Brain pericyte (primary cell): ENCODE measurements at places on chromosomes 13 and 19.

- DNase-seq: no peak
These were observed 13.2 kb downstream of the NAPSA start for GRCh38 chr19:50352242-50352641.

DNA sequence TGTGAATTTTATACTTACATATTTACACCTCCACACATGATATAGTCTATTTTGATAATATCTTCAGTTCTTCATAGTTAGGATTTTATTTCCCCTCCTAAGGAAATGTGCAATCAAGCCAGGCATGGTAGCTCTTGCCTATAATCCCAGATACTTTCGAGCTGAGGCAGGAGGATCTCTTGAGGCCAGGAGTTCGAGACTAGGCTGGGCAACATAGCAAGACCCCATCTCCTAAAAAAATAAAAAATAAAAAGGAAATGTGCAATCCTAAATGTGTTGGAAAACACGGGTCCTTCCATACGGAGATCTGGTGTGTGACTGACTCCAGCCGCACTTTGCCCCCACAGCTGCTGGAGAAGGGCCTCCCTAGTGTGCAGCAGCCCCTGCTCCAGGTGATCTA lies 71.5 kb downstream of the ZAR1L start:
- DNase-seq: no peak

DNA sequence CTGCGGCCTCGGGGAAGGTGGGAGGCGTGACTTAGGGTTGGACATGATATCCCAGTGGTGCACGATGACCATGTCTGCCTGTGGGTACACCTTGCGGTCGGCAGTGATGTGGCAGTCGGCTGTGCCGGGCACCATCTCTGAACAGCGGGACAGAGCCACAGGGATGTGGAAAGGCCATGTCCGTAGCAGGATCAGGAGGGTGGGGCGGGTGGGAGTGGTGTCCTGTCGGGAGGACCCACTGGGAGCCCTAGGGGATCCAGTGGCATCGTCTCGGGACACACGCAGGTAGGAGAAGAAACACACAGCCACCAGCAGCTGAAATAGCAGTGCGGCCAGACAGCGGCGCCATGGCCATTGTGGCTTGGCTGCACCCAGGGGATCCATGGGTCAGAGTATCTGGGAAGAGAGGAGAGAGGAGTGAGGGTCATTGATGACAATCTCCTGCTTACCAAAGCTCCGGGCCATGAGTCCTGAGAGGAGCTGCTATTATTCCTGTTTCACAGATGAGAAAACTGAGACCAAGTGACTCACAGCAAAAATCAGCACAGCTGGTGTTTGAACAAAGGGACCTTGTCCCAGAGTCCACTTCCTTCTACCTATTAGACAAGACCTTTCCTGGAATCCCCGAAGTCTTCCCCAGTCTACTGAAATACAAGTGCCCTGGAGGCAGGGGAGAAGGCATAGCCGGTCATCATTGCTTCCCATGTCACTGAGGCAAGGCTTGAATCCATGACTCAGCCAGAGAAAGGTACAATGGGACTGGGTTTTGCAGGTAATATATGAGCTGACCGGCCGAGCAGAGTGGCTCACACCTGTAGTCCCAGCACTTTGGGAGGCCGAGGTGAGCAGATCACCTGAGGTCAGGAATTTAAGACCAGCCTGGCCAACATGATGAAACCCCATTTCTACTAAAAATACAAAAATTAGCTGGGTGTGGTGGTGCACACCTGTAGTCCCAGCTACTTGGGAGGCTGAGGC lies 5.2 kb upstream of the FUT6 start:
- DNase-seq: no peak

DNA sequence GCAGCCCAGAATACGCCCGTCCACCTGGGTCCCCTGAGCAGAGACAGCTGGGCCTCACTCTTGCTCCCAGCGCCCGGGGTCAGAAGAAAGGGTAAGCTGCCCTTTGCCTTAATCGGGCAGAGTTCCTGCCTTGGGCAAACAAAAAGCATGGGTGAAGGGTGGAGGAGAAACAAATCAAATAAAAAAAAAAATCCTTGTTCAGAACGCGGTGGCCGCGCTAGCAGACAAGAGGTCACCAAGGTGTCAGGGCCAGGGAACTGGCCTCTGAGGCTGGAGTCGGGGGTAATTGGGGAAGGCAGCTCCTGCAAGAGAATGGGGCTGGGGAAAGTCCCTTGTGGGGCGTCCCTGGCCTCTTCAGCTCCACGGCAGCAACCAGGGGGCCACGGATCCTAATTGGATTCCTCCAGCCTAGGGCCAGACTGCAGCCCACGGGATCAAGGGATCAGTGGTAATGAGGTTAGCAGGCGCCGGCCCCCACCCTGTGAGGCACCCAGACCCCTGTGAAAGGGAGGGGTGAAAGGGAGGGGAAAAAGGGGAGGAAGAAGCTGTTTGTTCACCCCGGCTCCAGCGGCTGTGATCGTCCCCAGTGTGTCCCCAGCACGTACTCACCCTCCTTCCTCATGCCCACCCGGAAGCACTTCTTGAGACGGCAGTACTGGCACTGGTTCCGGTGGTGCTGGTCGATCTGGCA lies 5.5 kb downstream of the NR2F6 start:
- DNase-seq: no peak

- no peak for DNase-seq
These were observed 266.4 kb downstream of the NALCN start for GRCh38 chr13:101149735-101150384.

DNA sequence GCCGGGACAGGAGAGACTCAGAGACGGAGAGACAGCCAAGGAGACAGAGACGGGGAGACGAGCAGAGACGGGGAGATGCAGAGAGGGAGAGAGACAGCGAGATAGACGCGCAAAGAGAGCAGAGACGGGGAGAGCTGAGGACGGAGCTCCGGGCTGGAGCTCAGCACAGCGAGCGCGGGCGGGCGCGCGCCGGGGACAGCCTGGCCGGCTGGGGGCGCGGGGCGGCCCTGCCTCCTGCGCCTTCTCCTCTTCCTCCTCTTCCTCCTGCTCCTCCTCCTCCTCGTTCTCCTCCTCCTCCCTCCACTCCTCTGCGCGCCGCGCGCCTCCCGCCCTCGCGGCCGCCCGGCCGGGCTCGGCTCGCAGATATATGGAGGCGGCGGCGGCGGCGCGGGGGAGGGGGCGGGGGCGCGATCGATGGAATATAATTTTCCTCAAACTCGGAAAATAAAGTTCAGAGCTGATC lies at the start of gene ERFL:
Gene ERFL, minus strand, starts transcription at position 229 of the 463 bp plus-strand sequence. CDS start 15,530 bp downstream, outside the sequence.
- no peak for DNase-seq

DNA sequence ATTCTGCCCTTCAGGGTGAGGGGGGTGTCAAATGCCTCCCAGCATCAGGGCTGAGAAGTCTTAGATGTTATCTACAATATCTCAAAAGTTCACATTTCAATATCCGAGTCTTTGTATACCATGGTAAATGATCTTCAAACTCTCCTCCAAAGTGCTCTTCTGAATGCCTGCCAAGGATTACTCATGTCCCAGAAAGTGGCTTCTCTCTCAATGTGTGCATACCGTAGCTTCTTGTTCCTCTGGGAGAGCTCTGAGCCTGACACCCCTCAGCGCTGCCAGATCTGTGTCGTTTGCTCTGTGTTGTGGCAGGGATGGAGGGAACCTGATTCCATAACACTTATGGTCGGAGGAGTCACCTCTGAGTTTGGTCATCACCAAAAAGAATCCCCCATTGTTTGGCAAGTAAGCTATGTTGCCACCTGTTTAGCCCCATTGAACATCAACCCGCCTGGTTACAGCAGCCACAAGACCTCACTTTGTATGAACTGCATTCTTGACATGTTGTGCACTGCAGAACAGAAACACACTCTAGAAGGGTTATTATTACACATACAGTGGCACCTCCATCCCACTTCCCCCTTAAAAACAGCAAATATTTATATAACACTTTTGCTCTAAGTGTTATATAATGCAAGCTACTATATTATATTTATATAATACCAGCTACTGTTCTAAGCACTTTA lies 163.1 kb upstream of the MIR17HG start:
- DNase-seq: no peak

GRCh38 chr19:38006361-38007045 lies 99.5 kb downstream of the SIPA1L3 start:
- no peak for DNase-seq

DNA sequence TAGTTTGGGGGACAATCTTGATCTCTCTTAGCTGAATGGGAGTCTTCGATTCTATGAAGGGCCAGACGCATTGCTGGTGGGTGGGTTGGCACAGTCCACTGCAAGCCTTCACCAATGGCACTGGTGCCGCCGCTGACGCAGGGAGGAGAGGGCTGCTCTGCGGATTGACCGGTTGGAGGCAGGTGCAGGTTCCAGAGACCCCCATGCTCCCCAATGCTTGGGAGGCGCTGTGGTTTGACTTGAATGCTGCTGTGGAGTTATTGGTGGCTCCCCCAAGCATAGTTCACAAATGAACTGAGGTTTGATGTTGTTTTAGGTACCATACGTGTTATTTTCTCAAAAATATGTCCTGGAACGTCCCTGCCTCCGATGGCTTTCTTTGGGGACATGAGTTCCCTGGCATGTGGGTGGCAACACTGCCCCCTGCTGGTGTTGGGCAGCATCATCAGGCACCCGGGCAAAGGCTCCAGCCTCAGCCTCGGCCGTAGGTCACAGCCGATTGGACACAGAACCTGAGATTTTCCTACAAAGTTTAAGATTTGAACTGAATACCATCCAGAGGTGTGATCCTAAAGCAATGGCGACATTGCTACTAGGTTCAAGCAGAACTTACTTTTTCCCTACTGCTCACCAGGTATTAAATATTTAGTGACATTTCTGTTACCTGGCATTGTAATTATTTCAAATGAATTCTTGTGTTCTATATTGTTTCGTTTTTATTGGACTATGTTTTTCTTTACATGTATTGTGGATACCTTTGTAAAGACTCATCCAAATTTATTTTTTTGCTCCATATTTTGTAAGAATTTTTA lies 95.5 kb downstream of the ANKRD10 start:
- peak; percentile 24 for DNase-seq

DNA sequence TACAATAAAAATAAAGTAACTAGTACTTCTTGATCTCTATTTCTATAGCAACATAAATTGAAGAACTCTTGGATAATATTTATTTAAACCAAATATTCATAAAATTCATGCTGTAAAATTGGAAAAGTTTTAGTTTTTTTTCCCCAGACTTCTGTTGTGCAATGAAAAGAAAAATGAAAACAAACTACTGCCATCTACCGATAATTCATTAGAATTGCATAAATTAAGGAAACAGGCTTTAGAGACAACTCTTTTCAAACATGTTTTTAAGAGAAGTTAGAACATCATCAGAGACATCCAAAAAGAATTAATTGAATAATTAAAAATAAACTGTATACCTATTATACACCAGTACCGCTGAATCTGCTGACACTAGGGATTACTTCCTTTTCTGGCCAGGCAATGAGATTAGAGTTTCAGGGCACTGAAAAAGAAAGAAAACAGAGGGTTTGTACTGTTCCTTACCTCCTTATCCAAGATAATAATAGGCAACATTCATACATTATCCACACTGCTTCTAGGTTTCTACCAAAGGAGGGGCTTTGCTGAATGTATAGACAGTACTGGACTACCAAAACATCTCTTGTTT lies 4.9 kb downstream of the CCDC122 start:
- no peak for DNase-seq

DNA sequence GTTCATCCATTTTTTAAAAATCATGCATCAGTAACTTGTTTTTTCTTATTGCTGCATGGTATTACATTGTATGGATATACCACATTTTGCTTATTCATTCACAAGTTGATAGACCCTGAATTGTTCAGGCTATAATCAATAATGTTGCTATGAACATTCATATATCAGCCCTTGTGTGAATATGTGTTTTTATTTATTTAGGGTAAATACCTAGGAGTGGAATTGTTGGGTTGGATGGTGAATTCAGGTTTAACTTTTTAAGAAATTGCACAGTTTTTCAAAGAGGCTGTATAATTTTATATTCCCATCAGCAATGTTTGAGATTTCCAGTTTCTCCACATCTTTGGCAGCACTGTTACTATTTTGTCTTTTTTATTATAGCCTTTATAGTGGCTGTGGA lies 82.1 kb downstream of the URI1 start:
- DNase-seq: no peak

- no peak for DNase-seq
These were observed 65.1 kb upstream of the ITM2B start for GRCh38 chr13:48167866-48168265.

DNA sequence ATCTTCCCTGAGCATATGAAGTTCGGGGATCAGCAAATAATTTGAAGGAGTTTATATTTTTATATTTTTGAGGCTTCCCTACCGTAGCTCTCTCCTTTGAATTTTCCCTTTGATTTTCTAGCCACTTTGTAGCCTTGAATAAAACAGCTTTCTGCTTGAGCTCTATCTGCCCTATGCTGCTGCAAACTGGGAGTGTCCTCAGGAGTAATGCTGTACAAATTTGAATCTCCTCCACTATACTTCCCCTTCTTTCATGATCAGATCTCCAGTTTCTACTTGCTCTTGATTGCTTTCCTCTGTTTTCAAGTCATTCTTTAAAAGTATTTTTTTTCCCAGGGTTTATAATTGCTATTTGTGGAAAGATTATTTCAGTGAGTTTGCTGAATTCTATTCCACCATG lies 14.6 kb downstream of the PDS5B start:
- no peak for DNase-seq

- DNase-seq: no peak
These were observed 22.5 kb upstream of the NFIC start for GRCh38 chr19:3343619-3344502.

DNA sequence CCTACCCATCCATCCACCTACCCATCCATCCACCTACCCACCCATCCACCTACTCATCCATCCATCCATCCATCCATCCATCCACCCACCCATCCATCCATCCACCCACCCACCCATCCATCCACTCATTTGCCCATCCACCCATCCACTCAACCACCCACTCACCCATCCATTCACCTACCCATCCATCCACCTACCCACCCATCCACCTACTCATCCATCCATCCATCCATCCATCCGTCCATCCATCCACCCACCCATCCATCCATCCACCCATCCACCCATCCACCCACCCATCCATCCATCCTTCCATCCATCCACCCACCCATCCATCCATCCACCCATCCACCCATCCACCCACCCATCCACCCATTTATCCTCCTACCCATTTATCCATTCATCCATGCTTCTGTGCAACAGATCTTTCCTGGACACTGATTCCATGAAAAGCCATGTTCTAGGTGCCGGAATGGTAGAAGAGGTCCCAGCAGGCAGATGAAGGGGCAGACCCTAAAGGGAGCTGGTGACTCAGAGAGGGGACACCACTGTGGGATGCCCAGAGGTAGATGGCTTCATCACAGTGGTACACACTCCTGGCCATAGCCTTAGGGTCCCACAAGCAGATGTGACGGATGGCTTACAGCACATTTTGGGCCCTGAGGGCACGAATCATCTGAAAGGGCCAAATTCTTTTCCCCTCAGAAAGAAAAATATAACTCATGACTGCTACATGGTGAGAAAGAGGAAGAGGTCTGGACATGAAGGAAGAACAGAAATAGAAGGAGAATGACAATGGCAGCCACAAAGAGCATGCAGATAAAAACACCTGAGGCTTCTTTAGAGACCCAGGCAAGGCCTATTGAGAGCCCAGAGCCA lies 76.0 kb downstream of the KCTD15 start:
- no peak for DNase-seq
